ENCODE measurements at places on chromosomes 16 and 17.

GRCh38 chr17:72916991-72917390 is 175.5 kb downstream of the SLC39A11 start:
- DNase-seq, result no peak

DNA sequence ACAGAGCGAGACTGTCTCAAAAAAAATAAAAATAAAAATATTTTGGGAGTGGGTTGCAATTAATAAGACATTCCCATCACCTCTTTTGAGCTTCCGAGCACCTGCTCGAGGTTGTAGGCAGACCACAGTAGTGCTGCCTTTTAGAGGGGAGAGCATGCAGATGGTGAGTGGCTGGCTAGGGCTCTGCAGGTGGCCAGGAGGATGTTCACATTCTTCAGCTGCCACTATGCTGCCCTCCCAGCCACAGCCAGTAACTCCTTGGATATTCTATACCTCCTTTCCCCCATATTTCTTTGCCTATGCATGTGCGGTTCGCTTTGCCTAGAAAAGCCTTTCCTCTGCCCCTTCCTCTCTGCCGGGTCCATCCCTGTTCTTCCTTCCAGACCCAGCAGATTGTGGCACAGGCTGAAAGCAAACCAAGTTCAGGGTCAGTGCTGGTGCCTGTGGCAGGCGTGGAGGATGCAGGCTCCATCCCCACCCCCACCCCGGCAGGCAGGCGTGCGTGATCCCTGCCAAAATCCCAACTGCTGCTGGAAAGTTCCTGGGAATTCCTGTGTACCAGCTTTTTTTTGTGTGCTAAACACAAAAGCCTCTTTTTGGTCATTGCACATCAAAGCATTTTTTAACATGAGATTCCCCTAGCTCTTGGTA is 33.8 kb upstream of the CMIP start:
- no peak for DNase-seq

DNA sequence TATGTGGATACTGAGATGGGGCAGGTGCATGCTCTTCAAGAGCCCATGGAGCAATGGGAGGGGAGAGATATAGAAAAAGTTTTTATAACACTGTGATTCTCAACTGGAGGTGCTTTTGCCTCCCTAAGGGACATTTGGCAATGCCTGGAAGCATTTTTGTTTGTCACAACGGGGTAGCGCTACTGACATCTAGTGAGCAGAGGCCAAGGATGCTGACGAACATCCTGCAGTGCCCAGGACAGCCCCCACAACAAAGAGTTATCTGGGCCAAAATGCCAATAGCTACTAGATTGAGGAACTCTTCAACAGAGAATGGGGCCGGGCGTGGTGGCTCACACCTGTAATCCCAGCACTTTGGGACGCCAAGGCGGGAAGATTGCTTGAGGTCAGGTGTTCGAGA is 67.2 kb upstream of the CLEC3A start:
- no peak for DNase-seq

GRCh38 chr16:89443727-89444084 is 46.7 kb downstream of the ANKRD11 start:
- DNase-seq, result no peak

DNA sequence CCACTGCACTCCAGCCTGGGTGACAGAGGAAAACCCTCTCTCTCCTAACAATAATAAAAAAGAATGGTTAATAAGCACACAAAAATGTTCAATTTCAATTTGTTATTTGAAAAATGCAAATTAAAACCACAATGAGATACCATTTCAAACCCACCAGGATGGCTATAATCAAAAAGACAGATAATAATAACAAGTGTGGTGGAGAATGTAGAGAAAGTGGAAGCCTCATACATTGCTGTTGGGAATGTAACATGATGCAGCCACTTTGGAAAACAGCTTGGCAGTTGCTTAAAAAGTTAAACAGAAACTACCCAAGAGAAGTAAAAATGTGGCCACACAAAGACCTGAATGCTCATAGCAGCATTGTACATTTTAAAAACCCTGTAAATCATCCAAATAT is 51.8 kb upstream of the MAP3K14 start:
- DNase-seq, result no peak

GRCh38 chr17:82862737-82863382 is 23.0 kb upstream of the ZNF750 start:
- no peak for DNase-seq

GRCh38 chr16:3074860-3075522 is 9.6 kb downstream of the IL32 start:
- DNase-seq, result no peak

GRCh38 chr16:19851476-19851875 is 33.2 kb downstream of the GPRC5B start:
- DNase-seq, result no peak

GRCh38 chr17:82281502-82282238 is 8.2 kb upstream of the CSNK1D start:
- DNase-seq, result no peak

GRCh38 chr16:67393111-67393787 is at the start of gene TPPP3:
Gene TPPP3, minus strand, starts transcription at chr16:67393498. Its CDS starts 2,387 bp downstream, at chr16:67391111.
- DNase-seq, result no peak

GRCh38 chr16:89458967-89459366 is 31.4 kb downstream of the ANKRD11 start:
- no peak for DNase-seq

DNA sequence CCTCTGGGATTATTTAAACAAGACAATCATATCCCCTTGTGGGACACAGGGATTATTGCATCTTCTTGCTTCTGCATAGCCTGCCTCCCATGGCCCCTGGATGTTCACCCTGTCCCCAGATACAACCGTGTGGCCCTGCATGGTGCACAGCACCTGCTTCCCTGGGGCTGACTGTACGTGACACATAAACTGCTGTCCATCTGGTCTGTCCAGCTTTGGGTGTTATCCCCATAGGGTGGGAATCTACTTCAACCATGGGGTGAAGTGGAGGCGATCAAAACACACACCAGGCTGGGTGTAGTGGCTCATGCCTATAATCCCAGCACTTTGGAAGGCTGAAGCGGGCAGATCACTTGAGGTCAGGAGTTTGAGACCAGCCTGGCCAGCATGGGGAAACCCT is 138.8 kb downstream of the XYLT1 start:
- no peak for DNase-seq

GRCh38 chr16:67144943-67145342 is 5.9 kb downstream of the B3GNT9 start:
- DNase-seq, result no peak

Measured in cortex of kidney (tissue), 1 donor.